Uterus (tissue), 4 donors: ENCODE measurements at places on chromosomes 5 and 9. TPM values are rescaled to one million over a fixed set of nuclear protein-coding genes. Genes with fewer than 3 reads are reported as not detected.

The ACTBL2 gene
- not detected for total RNA-seq

The SPAAR gene
- total RNA-seq: 0.48 TPM

The GLIPR2 gene
- 25.6 TPM for total RNA-seq

The PCDHGB6 gene
- total RNA-seq: 3.1 TPM

The ANGPTL2 gene
- total RNA-seq: 36.5 TPM

The FAM169A gene
- total RNA-seq: 26.5 TPM

The SMIM33 gene
- total RNA-seq: not detected

The SNX18 gene
- 54.5 TPM for total RNA-seq

The ELAVL2 gene
- total RNA-seq: 0.15 TPM

The SYK gene
- total RNA-seq: 10.6 TPM

The GARIN3 gene
- total RNA-seq: not detected

The CAPSL gene
- total RNA-seq: not detected

The PCDHGA5 gene
- total RNA-seq: 10.9 TPM

The ARRDC1 gene
- total RNA-seq: 21.5 TPM

The PPP3R2 gene
- not detected for total RNA-seq

The C5orf58 gene
- total RNA-seq: not detected

The DBH gene
- total RNA-seq: not detected

The ELL2 gene
- total RNA-seq: 8.6 TPM

The PTGER4 gene
- 6.7 TPM for total RNA-seq

The ADRB2 gene
- 2.2 TPM for total RNA-seq

The ADRA1B gene
- 1.2 TPM for total RNA-seq
